ENCODE measurements at places on chromosomes 3 and 15. TPM values are rescaled to one million over a fixed set of nuclear protein-coding genes. Genes with fewer than 3 reads are reported as not detected.

Gene SCAMP5
- 29.5 TPM for total RNA-seq

Gene EPB42
- not detected for total RNA-seq

Gene MANF
- total RNA-seq, result 16.1 TPM

- no peaks in the 10 kb centered on the region for H3K36me3 ChIP-seq
- no peaks in the 10 kb centered on the region for H3K27me3 ChIP-seq
- no peak for DNase-seq
- H3K4me3 ChIP-seq, result no peak overlapping the region
Observed at GRCh38 chr3:174755833-174756829, 103.0 kb upstream of the NAALADL2 start.

- H3K36me3 ChIP-seq, result no peaks in the 10 kb centered on the region
- no peaks in the 10 kb centered on the region for H3K27me3 ChIP-seq
- H3K4me1 ChIP-seq, result no peaks in the 10 kb centered on the region
- no peak overlapping the region for H3K27ac ChIP-seq
Observed at GRCh38 chr3:65776081-65776480, 262.6 kb downstream of the MAGI1 start.

DNA sequence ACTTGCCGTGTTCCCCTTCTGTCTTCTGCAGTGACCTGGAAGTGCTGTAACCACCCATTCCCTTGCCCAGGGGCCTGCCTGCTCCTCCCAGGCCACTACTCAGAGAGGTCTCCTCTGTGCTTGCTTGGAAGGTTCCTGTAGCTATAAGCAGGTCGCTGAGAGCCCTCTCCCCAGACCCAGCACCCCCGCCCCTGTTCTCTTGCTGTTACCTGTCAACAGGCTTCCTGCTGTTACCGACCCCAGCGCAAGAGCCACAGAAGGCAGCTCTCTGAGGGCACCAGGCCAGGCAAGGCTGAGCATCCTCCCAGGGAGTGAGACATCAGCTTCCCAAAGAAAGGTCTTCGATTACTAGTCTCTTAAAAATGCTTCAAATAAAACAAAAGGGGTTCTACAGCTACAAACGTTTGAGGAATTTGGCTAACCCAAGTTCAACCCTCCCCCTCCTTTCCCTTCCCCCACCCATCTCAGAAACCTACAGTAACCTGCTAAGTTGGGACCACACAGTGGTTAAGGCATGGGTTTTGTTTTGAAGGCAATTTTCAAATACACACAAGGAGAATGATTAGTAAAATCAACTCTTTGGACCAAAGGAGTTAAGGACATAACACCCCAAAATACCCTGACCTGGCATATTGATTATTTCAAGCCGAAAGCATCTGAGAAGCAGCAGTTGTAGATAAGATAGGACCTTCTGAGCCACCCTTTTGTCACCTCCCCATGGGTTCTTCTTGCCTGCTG lies 74.9 kb upstream of the MFGE8 start:
- no peaks in the 10 kb centered on the region for H3K27me3 ChIP-seq
- no peak for DNase-seq
- H3K27ac ChIP-seq, result no peak overlapping the region

Gene TMEM212
- not detected for total RNA-seq

- no peaks in the 10 kb centered on the region for H3K27me3 ChIP-seq
- no peak overlapping the region for H3K27ac ChIP-seq
- no peaks in the 10 kb centered on the region for H3K36me3 ChIP-seq
- no peak for DNase-seq
- H3K4me3 ChIP-seq, result no peak overlapping the region
Observed at GRCh38 chr15:69072906-69073305, 58.4 kb downstream of the NOX5 start.

GRCh38 chr3:178041931-178042330 lies 494.3 kb upstream of the KCNMB2 start:
- H3K27ac ChIP-seq, result no peak overlapping the region
- no peaks in the 10 kb centered on the region for H3K36me3 ChIP-seq
- peaks cover 9% of the 10 kb centered on the region for H3K4me1 ChIP-seq

GRCh38 chr3:9448643-9449042 lies 51.2 kb downstream of the SETD5 start:
- peaks cover 88% of the 10 kb centered on the region for H3K36me3 ChIP-seq
- H3K27ac ChIP-seq, result no peak overlapping the region
- no peaks in the 10 kb centered on the region for H3K27me3 ChIP-seq
- DNase-seq, result no peak
- H3K4me1 ChIP-seq, result peaks cover 12% of the 10 kb centered on the region
- H3K4me3 ChIP-seq, result no peak overlapping the region

DNA sequence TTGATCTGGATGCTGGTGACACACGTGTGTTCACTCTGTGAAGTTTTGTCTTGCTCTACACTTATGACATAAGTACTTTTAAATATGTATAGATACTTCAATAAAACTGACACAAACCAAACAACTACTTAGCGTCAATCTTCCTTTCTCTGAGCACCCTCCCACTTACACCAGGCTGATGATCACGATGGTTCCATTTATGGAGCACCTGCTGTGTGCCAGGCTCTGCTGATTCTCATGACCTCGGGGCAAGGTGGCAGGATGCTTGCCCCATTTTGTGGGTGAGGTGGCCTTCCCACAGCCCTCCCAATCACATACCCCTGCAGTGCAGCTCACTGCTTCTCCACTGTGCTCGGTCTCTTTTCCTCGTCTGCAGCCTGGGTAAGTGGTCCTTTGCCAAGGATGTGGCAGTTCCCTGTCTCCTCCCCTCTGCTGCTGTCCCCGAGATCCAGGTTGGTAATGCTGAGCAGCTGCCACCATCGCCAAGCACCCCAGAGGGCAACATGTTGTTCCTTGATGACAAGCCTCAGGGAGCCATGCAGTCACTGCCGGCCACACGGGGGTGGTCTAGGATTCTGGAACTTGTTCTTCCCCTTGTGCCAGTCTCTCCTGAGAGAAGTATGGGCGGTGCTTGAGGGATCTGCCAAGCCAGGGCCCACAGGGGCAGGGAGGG lies 20.6 kb upstream of the ADCY5 start:
- no peaks in the 10 kb centered on the region for H3K27me3 ChIP-seq
- H3K4me1 ChIP-seq, result no peaks in the 10 kb centered on the region
- H3K27ac ChIP-seq, result no peak overlapping the region
- H3K4me3 ChIP-seq, result no peak overlapping the region
- no peak for DNase-seq

Gene ARRDC4
- total RNA-seq, result 22.9 TPM

DNA sequence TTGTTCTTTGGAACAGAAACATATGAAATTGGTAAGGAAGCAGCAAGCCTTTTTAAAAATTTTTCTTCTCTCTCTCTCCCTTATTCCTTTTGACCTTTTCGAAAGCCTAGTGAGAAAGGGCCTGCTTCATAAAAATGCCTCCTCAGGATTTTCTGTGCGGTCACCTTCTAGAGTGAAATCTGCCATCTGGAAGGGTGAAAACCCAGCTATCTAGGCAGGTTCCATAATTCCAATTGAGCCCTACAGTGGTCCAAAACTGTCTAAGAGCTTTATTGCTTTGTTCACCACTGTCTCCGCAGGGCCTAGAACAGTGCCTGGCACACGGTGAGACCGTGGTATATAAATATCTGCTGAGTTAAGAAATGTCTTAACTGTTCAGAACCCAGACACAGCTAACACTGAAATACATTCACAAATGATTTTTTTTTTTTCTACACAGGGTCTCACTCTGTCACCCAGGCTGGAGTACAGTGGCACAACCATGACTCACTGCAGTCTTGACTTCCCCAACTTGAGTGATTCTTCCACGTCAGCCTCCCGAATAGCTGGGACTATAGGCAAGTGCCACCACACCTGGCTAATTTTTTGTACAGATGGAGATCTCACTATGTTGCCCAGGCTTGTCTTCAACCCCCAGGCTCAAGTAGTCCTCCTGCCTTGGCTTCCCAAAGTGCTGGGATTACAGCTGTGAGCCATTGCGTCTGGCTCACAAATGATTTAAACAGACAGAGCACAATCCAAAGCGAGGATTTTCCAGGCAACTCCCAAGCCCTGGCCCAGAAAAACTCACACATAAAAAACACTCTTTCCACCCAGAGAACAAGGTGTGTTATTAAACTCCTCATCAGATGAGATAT lies 64.4 kb downstream of the FRMD4B start:
- no peaks in the 10 kb centered on the region for H3K4me1 ChIP-seq
- H3K27me3 ChIP-seq, result no peaks in the 10 kb centered on the region
- peak overlapping the region; percentile 67 for H3K27ac ChIP-seq
- H3K36me3 ChIP-seq, result no peaks in the 10 kb centered on the region

DNA sequence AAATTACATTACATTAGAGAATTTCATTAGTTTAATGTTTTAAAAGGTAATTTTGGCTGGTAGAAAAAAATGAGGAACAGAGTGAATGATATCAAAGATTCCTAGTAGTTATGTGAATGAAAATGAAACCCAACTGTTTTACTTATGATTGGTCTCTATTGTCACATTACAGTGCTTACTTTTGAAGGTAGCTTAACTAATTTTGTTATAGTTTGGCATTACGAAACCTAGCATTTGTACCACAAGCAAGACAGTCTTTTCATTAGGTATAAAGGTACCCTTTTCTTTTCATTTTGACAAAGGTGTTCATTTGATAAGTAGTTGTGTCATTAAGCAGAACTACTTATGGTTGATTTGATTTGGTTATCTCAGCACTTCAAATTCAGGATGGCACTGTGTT lies 6.9 kb downstream of the SELENOT start:
- peaks cover 70% of the 10 kb centered on the region for H3K4me1 ChIP-seq
- no peaks in the 10 kb centered on the region for H3K36me3 ChIP-seq
- no peak overlapping the region for H3K4me3 ChIP-seq
- DNase-seq, result no peak
- H3K27me3 ChIP-seq, result no peaks in the 10 kb centered on the region

Gene TJP1
- total RNA-seq, result 50.9 TPM

DNA sequence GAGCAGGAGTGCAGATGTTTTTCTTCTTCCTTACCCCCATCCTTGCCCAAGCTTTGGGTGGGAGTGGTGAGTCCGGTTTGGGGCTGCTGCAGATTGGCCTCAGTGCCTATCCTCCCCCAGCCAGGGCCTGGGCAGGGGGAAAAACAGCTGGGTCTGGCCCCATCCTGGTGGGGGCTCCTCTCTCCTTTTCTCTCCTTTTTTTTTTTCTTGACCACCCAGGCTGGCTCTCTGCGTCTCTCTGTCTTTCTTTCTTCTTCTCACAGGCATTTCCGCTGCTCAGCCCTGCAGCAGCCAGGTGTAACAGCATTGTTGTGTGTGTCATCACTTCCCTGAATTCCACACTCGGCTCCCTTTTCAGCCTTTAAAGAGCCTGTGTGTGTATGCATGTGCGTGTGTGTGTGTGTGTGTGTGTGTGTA lies 2.0 kb downstream of the FOXL2NB start:
- H3K4me3 ChIP-seq, result no peak overlapping the region
- H3K27me3 ChIP-seq, result peaks cover 46% of the 10 kb centered on the region
- H3K36me3 ChIP-seq, result no peaks in the 10 kb centered on the region
- H3K27ac ChIP-seq, result no peak overlapping the region

DNA sequence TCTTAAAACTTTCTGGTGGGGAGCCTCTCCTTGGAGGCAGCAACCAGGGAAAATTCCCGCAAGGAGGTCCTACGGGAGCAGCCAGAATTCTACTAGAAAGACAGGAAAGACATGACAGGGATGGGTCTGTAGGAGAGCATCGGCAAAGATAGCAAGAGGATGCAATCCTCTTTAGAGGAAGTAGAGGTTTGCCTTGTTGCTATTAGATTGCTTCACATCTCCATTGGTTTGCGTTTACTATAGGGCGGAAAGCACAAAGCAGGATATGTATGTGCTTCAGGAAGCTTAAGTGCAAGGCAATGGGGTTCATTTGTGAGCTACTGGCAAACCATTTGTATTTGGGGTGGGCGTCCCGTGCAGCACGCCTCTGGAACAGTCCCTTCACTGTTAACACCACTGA lies 193.0 kb downstream of the RORA start:
- H3K27ac ChIP-seq, result no peak overlapping the region
- H3K36me3 ChIP-seq, result no peaks in the 10 kb centered on the region
- no peak for DNase-seq
- H3K4me1 ChIP-seq, result peaks cover 7% of the 10 kb centered on the region

DNA sequence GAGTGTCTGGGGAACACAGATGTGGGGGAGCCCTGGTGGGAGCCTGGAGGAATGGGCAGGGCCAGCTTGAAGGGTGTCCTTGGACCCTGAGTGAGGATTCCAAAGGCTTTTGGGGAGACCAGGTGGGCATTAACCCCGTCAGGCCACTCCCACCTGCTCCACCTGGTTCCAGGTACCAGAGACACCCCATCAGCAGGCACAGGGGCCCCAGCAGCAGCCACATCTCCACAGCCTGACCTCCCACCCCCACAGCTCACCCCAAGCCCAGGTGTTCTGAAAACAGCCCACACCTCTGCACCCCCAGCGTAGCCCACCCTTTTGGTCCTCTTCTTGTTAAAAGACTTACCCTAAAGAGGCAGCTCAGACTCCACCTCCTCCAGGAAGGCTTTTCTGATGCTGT lies 102.1 kb upstream of the PRR20G start:
- H3K27ac ChIP-seq, result no peak overlapping the region
- DNase-seq, result no peak
- peaks cover 11% of the 10 kb centered on the region for H3K27me3 ChIP-seq
- no peak overlapping the region for H3K4me3 ChIP-seq
- no peaks in the 10 kb centered on the region for H3K36me3 ChIP-seq

- no peak overlapping the region for H3K27ac ChIP-seq
- peak; percentile 89 for DNase-seq
- H3K27me3 ChIP-seq, result no peaks in the 10 kb centered on the region
- peaks cover 14% of the 10 kb centered on the region for H3K4me1 ChIP-seq
- no peaks in the 10 kb centered on the region for H3K36me3 ChIP-seq
- H3K4me3 ChIP-seq, result no peak overlapping the region
Observed at GRCh38 chr3:50163572-50164455, 8.7 kb downstream of the SEMA3F start.

Gene FAM81A
- 0.96 TPM for total RNA-seq

DNA sequence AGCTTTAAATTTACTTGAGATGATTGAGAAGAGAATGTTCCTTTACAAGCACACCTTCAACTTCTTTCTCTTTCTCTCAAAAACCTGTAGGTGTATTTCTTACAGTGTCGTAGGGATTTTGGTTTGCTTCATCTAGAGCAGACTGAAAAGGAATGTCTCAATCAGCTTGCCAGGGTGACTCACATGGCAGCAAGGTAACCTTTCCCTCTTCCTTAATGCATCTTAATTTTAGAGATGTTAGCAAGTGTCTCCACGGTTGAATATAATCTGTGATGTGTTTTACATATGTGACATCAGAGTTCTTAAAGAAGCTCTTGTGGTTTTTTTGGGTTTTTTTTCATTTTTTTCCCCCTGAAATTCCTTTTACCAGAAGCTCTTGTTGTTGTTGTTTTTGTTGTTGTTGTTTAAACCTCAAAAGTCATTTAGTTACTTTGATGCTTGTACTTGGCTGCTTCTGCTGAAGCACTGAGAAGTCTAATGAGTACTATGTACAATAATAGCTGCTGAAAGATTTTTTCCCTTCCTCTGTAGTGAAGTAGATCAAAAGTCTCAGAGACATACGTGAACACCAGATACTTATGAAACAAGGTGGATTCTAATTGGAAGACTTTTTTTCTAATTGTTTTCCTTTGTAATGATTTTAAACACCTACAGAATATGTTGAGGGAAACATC lies 83.1 kb downstream of the RETNLB start:
- no peaks in the 10 kb centered on the region for H3K4me1 ChIP-seq
- H3K4me3 ChIP-seq, result no peak overlapping the region
- no peaks in the 10 kb centered on the region for H3K27me3 ChIP-seq
- no peak overlapping the region for H3K27ac ChIP-seq
- no peak for DNase-seq

GRCh38 chr3:25471081-25471768 lies 43.2 kb downstream of the RARB start:
- DNase-seq, result no peak
- H3K27me3 ChIP-seq, result no peaks in the 10 kb centered on the region
- no peak overlapping the region for H3K27ac ChIP-seq
- H3K4me3 ChIP-seq, result no peak overlapping the region

GRCh38 chr3:79253271-79253670 lies 514.5 kb downstream of the ROBO1 start:
- H3K36me3 ChIP-seq, result no peaks in the 10 kb centered on the region
- no peak overlapping the region for H3K27ac ChIP-seq
- no peaks in the 10 kb centered on the region for H3K27me3 ChIP-seq
- no peak overlapping the region for H3K4me3 ChIP-seq
- no peaks in the 10 kb centered on the region for H3K4me1 ChIP-seq

Gene ABI3BP
- total RNA-seq, result 30.1 TPM

Gene EBLN2
- 8.9 TPM for total RNA-seq

Gene POC1A
- 2.9 TPM for total RNA-seq

Measured in adrenal gland (tissue), 19 donors.